Activated CD8-positive, alpha-beta memory T cell treated with anti-CD3 and anti-CD28 coated beads, Interleukin-2, amount 50 U/mL, for 48 hours (primary cell): ENCODE measurements at places on chromosomes 5 and 9.

GRCh38 chr9:124260769-124261603 lies 3.2 kb downstream of the NEK6 start:
- DNase-seq: no peak

- no peak for DNase-seq
Measured at GRCh38 chr5:91223886-91224285, 159.2 kb downstream of the ARRDC3 start.

- DNase-seq: no peak
Measured at GRCh38 chr9:97940233-97940632, 2.3 kb upstream of the HEMGN start.

DNA sequence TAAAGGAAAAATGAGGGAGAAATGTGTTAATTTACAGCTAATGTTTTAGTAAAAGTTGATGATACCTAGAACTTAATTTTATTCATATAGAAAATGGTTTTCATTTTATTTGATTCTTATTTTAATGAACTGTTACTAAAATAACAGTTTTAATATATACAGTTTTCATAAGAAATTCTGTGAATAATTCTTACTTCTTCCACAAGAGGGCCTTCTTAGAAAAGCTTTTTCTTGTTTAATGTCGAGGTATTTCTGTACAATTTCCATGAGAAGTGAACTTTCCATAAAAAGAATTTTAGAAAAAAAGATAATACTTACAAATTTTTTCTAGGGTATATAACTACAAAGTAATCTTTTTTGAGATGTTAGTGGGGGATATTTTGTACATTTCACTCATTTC lies 73.9 kb downstream of the KLF9 start:
- no peak for DNase-seq

DNA sequence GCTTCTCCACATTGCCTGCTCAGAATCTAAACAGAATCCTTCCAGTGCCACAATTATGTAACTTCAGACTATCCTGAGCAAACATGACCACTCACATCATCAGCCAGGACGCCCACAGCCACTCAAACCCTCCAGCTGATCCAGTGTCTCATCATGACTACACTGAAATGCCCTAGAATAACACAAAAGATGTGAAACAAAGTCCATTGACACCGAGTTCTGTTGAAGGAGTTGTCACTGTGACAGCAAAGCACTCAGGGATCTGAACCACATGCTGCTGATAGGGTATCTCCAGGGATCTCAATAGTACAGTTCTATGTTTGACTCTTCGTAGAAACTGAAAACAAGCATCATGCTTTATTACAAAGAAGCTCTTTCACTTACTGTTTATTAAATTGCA lies 150.2 kb downstream of the GABBR2 start:
- DNase-seq: no peak

DNA sequence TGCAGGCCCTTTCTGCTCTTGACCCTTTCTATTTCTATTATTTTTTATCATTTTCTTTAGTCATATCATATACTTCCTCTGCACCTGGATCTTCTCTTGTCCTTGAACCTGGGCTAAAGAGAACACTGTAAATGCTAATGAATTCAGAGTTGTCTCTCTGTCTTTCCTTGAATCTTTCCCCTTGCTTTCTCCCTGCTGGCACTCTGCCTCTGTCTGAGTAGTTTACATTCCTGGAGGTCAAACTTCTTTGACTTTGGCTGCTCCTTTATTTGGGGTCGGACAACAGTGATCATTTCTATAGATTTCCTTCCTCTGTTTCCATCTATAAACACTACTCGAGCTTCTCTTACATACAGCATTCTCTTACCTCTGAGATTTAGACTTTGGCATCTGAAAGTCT lies 47.1 kb downstream of the IZUMO3 start:
- DNase-seq: no peak

DNA sequence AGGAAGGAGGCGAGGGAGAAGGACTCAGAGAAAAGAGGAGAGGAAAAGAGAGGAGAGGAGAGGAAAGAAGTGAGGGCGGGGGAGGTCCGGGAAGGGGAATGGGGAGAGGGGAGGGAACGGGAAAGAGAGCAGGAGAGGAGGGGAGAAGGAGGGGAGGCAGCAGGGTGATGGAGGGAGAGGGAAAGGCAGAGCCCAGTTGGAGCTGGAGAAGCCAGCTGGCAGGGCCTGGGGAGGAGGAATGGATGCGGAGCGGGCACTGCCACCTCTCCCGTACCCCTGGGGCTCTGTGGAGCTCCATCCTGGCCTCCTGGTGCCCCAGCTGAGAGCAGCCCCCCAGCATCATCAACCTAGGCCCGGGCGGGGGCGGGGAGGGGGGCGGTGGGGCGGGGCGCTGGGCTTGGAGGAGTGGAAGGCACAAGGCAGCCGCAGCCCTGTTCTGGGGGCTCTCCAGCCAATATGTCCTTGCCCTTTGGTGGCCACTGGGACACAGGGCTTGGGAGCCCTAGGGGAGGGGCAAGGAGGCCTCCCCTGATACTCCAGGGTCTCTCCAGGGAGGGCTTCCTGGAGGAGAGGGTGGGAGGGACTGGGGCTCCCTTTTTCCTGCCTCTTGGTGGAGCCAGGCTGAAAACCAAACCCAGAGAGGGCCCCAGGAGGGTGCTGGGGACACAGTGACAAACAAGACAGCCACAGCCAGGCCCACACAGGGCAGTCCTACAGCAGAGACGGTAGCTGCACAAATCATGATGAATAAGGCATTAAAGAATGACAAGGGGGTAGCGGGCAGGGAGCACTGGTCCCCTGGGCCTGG lies 123.7 kb downstream of the C9orf50 start:
- DNase-seq: no peak

DNA sequence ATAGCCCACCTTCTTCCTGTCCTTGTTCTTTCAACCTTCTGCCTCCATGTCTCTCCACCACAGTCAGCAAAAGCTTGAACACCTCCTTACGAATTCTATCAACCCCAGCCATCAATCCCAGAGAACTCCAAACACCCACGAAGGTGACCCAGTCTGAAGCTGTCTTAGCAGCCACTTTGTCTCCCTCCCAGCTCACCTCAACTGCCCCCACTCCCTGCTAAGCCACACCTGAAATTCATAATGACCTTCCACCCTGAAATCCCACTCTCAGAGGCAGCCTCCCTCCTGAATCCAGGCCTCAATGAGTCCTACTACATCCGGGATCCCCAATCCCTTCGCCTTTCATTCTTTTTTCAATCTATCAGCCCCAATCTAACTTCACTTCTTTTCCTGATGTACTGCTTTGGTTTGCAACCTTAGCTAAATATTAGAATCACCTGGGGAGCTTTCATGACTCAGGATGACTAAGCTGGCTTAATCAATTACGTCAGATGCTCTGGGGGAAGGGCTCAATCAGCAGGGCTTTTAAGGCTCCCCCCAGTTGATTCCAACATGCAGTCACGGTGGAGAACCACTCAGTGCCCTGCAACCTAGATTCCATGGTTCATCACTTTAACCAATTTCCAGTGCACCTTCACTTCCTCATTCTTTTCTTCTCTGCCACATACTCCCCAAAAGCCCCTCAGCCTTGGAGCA lies 32.2 kb downstream of the BHMT start:
- no peak for DNase-seq

- no peak for DNase-seq
Measured at GRCh38 chr5:131783874-131784273, 12.9 kb downstream of the FNIP1 start.

- DNase-seq: no peak
Measured at GRCh38 chr5:151855701-151856100, 69.0 kb downstream of the GLRA1 start.

DNA sequence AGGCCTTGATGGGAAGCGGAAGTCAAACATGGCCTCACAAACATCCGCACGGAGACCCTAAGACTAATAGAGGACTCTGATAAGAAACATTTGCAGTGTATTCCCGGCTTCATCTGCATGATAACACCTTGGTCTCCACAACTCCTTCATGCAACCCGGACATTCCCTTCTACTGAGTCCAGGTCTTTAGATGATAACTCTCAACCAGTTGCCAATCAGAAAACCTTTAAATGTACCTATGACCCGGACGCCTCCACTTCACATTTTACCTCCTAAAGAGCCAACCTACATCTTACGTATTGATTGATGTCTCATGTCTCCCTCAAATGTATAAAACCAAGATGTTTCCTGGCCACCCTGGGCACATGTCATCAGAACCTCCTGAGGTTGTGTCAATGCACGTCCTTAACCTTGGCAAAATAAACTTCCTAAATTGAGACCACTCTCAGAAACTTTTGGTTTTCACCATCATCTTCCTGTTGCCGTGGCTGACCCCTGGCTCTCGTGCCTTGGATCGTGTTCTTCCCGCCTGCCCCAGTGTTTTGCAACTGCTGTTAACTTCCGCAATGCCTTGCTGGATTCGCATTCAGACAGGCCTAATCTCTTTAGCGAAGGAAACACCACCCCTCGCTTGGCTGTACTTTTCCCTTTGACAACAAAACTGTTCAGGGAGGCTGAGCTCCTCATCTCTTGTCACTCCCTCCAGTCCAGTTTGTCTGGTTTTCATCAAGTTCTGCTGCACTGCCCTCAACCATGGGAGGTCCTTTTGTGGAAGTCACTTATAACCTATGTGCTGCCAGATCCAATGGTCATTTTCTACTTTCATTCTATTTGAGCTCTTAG lies 1.1 kb upstream of the DAP start:
- no peak for DNase-seq

DNA sequence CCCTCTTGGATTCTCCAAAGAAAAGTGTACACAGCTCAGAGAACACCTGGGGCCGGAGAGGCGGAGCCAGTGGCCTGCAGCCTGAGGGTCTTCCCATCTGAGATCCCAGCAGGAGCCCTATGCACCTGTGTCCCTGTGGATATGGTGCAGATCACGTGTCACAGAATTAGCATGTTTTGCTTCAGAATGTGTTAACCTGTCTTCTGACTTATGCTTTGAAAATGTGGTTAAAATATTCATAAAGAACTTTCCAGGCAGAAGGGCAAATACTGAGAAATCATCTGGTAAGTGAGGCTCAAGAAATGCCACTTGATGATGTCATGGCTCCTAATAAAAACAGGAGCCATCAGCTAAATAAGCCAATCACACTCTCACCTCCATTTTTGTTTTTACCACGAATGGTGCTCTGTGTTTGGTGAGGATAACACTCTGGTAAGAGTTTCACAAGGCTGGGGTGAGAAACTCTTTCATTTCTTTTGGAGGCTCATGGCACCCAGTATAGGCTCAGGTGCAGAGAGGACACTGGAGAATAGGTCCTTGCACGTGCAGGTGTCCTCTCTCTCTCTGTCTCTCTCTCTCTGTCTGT lies 279.8 kb downstream of the FSTL4 start:
- no peak for DNase-seq

DNA sequence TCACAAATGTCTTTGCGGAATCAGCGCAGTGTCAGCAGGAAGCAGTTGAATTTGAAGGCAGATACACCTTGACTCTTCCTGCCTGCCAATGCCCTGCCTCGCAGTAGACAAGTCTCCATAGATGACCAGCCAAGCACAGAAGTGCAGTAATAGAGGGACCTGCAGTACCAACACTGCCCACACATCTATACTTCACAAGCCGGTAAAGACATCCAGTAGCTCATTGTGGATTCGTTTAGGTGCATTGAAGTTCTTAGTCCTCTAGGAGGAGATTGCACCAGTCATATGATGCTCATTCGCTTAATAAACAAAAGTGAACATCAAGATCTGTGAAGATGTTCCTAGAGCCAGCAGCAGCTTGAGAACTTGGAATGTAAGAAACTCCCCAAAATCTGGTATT lies 7.1 kb upstream of the IFNA2 start:
- no peak for DNase-seq

DNA sequence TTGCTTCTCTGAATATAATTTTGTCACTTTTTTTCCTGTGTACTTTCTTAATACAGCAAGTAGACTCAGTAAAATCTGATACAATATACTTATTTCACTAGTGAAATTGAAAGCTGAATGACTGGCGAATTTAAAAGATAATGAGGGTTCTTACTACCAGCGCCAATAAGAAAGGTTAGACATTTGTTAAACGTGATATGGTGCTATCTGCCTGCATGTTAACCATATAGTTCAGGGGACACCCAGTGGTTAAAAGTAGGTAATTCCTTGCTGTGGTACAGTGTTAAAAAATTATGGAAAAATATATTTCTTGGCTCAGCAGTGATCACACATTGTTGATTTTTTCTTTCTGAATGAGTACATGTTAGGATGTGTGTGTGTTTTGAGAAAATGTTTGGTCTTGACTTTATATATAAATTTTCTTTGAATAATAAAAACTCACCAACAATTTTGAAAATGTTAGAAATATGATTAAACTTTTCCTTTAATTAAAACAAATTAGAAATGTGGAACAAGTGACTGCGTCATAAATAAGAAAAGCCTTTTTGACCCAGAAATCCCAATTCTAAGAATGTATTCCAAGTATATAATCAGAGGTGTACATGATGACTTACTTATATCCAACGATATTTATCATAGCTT lies 25.8 kb downstream of the CAST start:
- no peak for DNase-seq

GRCh38 chr9:123235448-123235847 lies 32.9 kb downstream of the STRBP start:
- DNase-seq: no peak

DNA sequence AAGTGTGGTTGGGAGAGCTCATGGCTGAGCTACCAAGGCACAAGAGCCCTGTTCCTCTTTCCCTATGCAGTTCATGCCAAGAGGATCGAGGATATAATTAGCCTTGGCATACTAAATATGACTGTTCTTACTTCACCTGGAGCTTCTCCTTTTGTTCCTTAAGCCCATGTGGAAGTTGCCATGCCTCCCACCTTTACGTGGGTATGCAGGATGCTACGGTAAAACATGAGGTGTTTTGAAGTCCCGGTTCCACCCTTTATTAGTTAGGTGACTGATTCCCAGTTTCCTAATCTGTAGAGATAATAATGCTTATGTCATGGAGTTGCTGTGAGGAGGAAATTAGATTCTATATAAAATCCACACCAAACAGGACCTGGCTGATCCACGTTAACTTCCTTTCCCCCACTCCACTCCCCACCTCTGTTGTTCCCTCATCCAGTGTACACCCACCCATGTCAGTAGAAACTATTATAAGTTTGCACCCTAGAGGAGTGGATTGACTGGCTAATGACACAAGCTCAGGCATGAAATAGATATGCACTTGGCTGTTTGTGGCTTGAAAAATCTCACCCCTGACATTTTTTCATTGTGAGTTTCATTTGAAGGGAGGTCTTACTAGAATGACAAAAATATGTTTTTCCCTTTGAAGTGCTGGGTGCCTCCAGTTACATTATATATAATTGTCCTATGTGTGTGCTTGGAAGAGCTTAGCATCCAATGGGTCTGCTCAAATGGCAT lies 36.8 kb upstream of the SHOC1 start:
- no peak for DNase-seq

DNA sequence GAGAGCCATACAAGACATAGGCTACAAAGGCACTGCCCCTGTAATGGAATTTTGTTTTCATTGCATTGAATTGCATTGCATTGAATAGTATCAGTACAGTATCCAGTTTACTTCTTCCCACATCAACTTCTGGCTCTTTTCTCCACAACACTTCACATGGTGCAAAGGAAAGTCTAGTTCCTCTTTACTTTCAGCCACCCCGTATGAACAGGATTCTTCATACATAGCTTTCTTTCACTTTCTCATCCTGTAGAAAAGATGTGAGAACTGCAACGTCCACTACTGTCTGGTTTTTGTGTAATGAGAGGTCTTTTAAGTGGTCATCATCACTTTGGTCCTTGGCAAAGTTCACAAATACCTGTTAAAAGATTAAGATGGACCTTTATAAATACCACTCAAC lies 20.2 kb downstream of the NIPSNAP3B start:
- DNase-seq: no peak

GRCh38 chr5:50691399-50692016 lies 25.1 kb downstream of the PARP8 start:
- no peak for DNase-seq

- no peak for DNase-seq
Measured at GRCh38 chr5:58188262-58188651, 271.6 kb downstream of the PLK2 start.

- DNase-seq: no peak
Measured at GRCh38 chr5:135887881-135888614, 7.6 kb downstream of the IL9 start.
